Skeletal muscle cell (primary cell): ENCODE measurements at places on chromosomes 3 and 15.

DNA sequence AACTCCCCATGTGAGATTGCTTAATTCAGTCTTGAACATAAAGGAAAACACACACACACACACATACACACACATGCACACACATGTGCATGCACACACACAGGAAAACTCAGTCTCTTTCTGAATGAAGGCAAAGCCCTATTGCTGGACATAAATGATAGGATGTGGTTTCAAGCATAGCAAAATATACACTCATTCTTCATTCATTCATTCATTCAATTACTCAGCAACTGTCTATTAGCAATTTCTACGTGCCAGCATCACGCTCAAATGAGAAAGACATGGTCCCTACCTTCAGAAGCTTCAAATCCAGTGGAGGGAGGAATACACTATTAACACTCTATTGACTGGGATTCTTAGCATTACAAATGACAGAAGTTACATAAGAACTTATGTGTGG lies 41.8 kb upstream of the UBE2E2 start:
- no peak for DNase-seq

DNA sequence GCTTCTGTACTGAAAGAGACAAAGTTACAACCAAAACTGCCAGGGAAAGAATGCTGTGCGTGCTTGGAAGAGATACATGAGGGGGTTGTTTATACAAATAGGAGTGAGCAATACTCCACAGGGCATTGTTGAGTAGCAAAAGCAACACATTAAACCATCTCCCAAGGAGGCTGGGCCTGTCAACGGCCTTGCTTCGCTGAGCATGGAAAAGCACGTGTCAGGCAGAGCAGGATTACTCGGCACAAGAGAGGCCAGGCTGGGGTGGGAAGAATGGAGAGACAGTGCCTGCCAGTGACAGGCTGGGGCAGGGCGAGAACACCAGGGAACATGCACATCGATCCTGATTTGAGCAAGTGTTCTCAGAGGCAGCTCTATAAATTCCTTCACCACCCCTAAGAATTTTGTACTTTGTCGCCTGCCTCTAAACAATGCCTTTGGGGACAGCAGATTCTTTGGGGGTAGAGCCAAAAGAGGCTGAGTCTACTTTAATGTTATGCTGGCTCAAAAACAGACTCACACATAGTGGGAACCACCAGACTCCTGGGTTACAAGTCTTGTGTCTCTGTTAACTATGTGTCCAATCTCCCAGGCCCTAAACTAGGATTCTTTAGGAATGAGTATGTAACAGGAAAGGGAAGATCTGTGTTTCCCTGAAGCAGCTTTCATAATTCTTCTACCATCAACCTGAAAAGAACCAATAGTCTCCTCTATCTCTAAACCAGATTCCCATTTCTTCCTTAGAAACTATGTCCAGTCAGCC lies 67.2 kb downstream of the LIPC start:
- DNase-seq: peak; percentile 93

GRCh38 chr3:24850245-24850644 lies 355.6 kb upstream of the THRB start:
- DNase-seq: no peak

GRCh38 chr3:169340065-169340464 lies 323.4 kb downstream of the MECOM start:
- DNase-seq: no peak

DNA sequence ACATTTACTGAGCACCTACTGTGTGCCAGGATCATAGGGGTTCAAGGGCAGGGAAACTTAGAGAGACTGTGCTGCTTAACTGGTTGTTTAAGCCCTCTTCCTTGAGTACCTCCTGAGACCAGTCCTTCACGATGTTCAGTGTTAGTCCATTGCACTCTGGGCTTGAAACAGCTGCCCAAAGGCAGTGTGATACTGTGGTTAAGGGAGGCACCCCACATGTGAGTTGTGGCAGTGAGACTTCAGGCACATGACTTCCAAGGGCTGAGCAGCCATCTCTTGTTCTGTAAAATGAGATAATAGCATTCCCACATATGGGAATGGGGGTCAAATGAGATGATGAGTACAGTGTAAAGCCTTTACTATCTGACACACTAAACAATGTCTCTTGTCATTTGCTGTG lies 75.1 kb downstream of the LINGO1 start:
- no peak for DNase-seq

DNA sequence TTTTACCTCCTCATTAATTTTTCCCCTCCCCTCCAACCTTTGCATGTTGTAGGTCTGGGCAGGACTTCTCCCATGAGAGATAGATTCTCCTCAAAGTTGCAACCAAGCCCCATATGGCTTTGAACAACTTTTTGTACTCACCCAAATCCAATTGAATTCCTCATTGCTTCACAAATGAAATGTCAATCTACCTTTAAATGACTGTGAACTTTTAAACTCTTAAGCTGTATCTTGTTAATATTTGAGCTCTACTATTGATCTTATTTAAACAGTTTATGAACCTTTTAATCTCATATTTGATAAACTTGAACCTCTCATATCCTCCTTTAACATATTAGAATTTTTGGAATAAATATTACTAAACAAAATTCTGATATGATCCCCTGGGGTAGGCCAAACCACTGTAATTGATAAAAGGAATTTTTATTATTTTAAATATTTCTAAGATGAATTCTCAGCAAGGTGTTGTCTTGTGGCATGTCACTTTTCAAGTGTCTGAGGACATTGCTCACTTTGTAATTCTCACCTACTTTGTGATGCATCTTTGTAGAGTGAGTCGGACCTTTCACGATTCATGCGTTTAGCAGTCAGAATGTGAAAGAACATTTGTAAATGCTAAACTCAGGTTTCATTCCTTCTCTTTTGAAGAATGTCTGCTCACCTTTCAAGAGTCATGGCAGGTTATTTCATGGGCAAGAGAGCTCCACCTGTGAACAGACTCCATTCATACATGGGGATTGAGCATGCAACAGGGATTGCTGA lies 23.4 kb upstream of the GREM1 start:
- no peak for DNase-seq

GRCh38 chr3:20683910-20684309 lies 497.9 kb upstream of the SGO1 start:
- DNase-seq: peak; percentile 43

GRCh38 chr15:92881211-92881754 lies 18.8 kb upstream of the CHD2 start:
- no peak for DNase-seq

- DNase-seq: no peak
Observed at GRCh38 chr15:101651554-101652097, 555 bp downstream of the TM2D3 start.

DNA sequence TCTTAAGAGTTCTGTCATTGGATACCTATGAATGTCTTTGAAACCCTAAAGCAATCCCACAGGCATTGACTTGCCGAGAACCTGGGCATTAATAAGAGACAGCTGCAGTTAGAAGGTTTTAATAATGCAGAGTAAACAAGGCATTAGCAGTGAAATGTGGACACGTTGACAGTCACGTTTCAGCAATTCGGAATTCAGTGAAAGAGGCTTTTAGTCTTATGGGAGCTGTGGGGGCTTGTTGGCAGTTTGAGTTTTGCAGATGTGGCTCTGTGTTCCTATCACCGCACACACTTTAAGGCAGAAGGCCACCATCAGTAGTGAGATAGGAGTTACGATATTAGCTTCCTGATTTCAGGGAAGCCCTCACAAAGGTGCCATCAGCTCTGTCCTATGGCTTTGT lies 145.2 kb upstream of the NUDT16 start:
- DNase-seq: no peak

- DNase-seq: no peak
Observed at GRCh38 chr3:64408770-64409169, 183.5 kb upstream of the PRICKLE2 start.

DNA sequence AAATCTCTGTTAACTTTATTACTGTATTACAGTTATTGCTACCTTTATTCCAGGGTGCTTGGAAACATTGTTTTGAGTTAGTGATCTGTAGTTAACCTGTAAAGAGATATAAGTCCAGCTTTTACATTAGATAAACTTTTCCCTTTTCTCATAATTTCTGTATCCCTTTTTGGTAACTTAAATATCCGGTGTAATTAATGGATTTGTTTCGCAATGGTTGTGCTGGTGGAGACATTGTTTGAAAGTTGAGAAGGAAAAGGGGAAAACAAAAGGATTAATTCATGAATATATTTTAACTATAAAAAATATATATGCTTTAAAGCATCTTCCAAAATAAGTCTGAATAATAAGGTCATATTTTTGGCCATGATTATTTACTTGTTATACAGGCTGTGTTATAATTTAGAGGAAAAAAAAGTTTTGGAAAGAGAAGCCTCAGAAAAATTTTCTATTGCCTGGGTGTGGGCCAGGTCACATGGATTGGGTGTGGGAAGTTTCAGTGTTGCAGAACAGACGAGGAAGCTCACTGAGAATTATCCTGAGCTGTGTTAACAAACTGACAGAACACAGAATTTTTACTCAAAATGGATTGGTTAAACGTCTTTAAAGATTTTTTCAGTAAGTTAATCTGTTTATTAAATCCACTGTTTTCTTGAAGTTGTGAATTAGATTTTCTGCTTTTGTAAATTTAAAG lies 27.7 kb upstream of the IL20RB start:
- peak; percentile 14 for DNase-seq

DNA sequence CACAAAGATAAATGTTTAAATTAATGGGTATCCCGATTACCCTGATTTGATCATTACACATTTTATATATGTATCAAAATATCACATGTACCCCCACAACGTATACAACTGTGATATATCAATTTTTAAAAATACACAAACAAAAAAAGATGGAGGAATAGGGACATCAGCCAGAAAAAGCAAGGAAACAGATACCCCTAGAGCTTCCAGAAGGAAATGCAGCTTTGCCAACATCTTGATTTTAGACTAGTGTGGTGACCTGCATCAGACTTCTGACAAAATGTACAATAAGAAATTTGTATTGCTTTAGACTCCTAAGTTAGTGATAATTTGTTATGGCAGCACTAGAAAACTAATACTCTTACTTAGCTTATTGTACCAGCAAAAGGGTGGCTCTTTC lies 483.8 kb downstream of the TUSC7 start:
- no peak for DNase-seq

DNA sequence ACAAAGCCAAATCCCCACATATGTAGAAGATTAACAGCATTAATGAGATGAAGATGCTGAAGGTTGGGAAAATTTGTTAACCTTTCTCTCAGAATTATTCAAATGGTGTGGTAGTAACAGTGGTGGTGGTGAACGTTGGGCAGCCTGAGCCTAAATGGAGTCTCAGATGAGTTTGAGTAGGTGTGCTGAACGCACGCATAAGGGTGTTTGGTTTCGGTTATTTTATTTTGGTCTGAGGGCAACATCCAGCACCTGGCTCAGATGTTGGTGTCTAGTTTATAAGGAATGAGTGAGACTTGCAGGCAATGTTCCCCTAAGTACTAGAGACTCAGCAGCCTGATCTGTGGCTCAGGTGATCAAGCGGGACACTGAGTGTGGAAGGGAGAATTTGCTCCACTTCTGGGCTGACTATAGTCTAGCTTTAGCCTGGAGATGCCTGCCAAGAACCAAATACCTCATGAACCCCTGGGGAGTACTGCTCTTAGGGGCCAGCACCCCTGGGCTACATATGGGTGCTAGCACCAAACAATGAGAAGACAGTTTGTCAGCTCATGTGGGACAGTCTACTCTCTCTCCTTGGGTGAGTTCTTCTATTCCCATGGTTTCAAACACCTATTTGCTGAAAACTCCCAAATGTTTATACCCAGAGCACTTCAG lies 39.5 kb upstream of the ATP2C1 start:
- no peak for DNase-seq

GRCh38 chr3:185722881-185723280 lies 102.0 kb downstream of the IGF2BP2 start:
- DNase-seq: no peak

GRCh38 chr3:167773584-167773983 lies 38.1 kb downstream of the SERPINI1 start:
- no peak for DNase-seq

DNA sequence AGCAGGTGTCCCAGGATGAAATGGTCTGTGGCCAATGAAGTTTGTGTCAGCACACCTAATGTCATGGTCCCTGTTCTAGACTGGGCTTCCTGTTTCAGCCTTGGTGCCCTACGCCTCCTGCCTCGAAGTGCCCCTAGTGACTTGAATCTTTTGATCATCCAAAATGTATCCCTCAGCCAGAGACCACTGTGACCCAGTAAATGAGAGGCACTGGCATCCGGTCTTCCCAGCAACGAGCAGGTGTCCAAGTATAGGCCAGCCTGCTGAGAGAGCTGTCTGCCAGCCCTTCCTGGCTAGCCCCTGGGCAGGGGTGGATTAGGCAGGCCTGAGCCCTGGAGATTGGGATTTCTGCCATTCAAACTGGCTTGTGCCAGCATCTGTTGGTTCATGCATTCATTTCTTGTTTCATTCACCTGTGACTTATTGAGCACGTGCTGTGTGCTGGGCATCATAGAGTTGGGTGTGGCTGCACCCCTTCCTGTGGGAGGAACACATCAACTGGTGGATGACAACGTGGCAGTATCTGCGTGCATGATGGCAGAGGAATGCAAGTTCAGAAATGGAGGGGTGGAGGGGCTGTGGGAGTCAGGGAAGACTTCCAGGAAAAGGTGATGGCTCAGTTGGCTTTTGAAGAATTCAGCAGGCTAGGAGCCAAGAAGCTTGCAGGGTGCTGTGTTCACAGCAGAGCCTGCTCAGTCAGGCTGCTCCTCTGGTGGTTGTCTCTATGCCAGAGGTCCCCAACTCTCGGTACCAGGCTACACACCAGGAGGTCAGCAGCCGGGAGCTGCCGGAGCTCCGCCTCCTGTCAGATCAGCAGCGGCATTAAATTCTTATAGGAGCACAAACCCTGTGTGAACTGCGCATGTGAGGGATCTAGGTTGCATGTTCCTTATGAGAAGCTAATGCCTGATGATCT lies 21.6 kb downstream of the ESYT3 start:
- DNase-seq: no peak

DNA sequence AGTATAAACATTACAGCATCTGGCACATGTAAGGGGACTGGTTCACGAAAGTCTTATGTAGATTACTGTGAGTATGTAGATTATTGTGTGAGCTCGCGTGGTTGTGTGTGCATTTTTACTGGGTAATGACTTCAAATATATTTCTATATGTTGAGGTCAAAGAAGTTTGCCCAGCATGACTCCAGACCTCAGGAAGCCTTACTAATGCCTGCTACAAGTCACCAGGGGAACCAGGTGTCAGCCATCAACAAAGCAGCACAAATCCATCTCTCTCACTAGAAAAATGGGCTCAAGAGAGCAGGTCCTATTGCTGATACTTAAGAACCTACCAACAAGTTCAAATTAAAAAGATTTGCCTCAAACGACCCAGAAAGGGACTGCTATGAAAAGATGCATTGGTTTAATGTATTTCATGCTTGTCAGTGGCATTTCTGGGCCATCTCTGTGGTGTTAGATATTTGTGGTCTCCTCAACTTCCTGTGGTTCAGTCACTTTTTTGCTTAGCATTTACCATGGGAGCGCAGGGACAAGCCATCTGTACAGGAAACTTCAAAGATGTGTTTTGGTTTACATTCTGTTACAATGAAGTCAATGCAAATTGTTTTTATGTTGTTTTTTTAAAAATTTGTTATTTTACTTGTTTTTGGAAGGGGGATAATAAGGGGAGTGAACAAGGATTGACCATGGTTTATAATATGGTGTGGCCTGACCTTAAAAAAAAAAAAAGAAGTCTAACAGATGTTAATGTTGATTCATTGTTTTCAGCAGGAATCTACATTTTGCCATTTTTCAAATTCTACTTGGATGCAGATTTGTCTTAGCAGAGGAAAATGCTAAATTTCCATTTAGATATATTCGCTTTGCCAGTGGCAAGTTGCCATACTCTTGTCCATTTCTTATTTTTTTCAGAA lies 172.1 kb upstream of the ADAMTS9 start:
- no peak for DNase-seq

- no peak for DNase-seq
Observed at GRCh38 chr3:127754411-127755304, 67.7 kb downstream of the MGLL start.

GRCh38 chr3:48285675-48286074 lies 44.8 kb downstream of the ZNF589 start:
- no peak for DNase-seq
